NT2/D1 (cell line): ENCODE measurements at places on chromosomes 3 and 15.

GRCh38 chr3:127788451-127788909 lies 33.8 kb downstream of the MGLL start:
- no peak for DNase-seq

DNA sequence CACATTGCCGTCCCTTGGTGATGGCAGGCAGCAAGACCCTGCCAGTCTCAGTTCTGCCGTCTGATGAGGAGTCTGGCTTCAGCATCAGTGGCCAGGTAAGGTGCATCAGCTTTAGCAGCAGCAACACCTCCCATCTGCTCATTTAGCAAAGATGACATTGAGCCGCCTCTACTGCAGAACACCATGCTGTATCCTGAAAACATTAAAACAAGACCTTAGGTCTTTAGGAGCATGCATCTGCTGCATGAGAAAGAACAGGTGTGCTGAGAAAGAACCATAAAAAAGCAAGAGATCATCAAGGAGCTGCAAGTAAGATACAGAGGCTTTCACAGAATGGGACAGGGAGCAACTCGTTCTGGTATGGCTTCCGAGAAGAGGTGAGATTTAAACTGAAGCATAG lies 87.5 kb downstream of the SCN11A start:
- no peak for DNase-seq

DNA sequence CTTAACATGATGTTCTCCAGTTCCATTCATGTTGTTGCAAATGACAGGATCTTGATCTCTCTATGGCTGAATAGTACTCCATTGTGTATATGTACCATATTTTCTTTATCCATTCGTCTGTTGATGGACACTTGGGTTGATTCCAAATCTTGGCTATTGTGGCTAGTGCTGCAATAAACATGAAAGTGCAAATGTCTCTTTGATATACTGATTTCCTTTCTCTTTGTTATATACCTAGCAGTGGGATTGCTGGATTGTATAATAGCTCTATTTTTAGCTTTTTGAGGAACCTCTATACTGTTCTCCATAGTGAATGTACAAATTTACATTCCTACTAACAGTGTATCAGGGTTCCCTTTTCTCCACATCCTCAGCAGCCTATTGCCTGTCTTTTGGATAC lies 5.9 kb upstream of the RBP2 start:
- DNase-seq, result no peak

DNA sequence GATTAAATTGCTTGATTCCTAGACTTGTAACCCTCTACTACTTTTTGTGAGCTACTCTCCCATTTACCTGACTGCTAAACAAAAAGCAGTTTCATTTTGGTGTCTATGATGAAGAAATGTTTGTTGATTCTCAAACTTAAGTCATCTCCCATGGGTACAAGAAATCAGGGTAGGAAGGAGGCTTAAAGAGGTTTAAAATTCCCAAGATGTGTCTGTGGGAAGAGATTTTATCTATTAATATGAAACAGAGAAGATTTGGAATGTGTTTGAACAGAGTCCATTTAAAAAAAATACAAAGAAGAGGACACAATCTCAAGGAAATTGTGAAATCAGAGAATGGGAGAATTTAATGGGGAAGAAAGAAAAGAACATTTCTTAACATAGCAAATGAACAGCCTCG lies 14.8 kb downstream of the P3H2 start:
- DNase-seq, result no peak

GRCh38 chr3:64331605-64332004 lies 106.3 kb upstream of the PRICKLE2 start:
- no peak for DNase-seq

- DNase-seq, result no peak
Observed at GRCh38 chr3:14539742-14540491, at the start of gene GRIP2. GRIP2 (minus strand) TSS chr3:14540342; CDS start chr3:14540308, 34 bp downstream.

DNA sequence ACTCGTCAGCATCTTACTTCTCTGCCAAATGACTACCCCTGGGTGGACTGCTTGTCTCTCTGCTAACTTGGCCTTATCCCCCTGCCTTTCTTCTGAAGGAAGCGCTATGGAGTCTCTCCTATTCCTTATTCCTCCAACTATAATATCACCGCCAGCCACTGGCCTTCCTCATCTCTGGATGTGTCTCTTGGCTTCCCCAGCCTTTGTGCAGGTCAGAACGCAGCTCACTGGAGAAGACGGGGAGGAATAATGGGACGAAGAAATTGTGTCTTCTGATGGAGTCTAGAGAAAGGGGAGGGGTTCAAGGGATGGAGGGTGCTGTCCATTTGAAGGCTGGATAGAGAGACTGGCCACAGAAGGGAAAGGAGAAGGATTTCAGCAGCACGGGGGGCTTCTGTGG lies 16.9 kb downstream of the ITGA11 start:
- DNase-seq, result no peak

- DNase-seq, result no peak
Observed at GRCh38 chr15:33813891-33814290, 154.4 kb upstream of the CHRM5 start.

GRCh38 chr3:37272741-37273140 lies 98.4 kb upstream of the LRRFIP2 start:
- no peak for DNase-seq

- no peak for DNase-seq
Observed at GRCh38 chr3:98600412-98601095, 7.1 kb upstream of the CPOX start.

- DNase-seq, result no peak
Observed at GRCh38 chr3:148372206-148372875, 325.4 kb upstream of the AGTR1 start.

DNA sequence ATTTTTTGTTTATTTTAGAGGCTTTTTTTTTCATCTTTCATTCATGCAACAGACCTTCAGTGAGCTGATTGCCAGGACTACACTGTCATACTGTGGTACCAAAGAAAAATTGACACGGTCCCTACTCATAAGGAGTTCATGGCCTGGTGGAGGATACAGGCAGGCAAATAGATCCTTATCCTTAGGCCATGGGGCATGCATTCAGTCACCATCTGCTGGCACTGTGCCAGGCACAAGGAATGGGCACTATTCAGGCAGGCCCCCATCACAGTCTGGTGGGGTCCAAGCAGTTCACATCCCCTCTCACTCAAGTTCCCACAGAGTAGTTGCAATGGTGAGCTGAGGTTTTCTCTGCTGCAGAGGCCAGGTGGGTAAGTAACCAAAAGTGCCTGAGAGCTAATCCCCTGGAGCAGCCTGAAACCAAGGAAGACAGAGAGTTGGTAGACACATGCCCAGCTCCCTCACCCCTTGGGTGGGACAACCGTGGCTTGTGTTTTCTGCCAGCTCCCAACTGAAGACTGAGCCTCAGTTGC lies 17.3 kb downstream of the CISH start:
- no peak for DNase-seq

GRCh38 chr15:53208751-53209150 lies 418.6 kb upstream of the ONECUT1 start:
- DNase-seq, result no peak

DNA sequence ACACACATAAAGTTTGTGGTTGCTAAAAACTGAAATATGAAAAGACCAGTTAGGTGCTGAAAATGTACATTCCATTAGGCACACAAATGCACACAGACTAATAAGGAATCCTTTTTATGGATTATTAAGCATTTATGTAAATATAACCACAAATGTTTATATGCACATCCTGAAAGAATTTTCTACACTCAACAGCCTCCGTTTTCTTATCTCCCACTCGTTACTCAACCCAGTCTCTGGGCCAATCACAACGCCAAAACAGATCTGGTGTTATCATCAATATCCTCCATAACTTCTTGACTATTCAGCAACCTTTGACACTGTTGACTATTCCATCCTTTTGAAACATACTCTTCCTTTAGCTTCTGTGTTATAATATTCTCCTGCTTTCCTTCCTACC lies 136.4 kb downstream of the ATP8B4 start:
- no peak for DNase-seq

GRCh38 chr3:184260724-184261269 lies 556 bp downstream of the CAMK2N2 start:
- DNase-seq, result no peak

GRCh38 chr15:56049577-56049976 lies 56.2 kb upstream of the NEDD4 start:
- DNase-seq, result no peak

DNA sequence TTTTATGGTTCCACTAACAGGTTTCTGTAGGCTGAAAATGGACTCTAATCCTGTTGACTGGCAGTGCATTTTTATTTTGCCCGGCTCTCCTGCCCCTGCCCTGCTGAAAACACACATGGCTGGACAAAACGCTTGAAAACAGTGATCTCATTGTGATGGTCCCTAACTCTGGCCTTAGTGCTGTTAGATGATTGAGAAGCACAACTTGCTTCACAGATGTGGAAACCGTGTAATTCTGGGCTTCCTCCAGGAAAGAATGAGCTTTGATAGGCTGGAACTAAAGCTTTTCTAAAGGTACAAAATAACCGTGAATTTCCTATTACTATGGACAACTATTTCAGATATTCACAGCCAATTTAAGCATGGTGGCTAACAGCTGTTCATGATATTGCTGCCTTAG lies 121.4 kb downstream of the VGLL3 start:
- no peak for DNase-seq

GRCh38 chr3:15497964-15498363 lies 23.5 kb downstream of the COLQ start:
- no peak for DNase-seq

GRCh38 chr3:129003578-129004112 lies 2.5 kb downstream of the EFCC1 start:
- DNase-seq, result no peak

- DNase-seq, result no peak
Observed at GRCh38 chr15:99674279-99674678, 59.0 kb downstream of the LYSMD4 start.

DNA sequence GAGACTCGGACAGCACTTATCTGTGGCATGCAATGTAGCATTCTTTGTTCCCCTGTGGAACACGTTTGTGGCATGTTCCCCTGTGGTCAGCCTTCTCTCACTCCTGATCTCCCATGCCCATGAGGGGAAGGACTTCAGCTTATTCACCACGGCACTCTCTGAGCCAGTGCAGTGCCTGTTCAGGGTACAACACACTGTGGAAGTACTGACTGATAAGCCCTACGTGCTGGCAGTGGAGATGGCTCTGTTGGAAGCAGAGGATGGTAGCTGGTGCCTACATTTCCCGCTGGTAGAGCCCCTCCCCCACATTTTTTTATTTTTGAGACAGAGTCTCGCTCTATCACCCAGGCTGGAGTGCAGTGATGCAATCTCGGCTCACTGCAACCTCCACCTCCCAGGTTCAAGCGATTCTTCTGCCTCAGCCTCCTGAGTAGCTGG lies 43.5 kb upstream of the ETV5 start:
- no peak for DNase-seq

DNA sequence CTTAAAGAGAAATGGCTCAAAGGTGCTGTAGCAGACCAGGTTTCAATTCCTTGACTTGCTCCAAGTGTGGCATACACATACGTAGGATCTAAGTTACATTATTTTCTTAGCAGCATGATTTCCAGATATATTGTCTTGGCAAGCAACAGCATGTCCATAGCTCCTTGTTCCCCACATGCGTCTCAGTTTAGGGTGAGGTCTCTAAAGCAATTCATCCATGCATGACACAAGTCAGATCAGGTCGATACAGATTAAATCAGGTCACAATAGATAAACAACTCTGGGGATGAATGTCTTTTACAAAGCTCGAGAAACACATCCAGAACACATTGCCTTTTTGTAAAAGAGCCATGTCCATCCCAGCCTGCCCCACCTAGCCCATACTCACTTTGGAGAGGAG lies 108.9 kb upstream of the ABHD17C start:
- DNase-seq, result no peak

DNA sequence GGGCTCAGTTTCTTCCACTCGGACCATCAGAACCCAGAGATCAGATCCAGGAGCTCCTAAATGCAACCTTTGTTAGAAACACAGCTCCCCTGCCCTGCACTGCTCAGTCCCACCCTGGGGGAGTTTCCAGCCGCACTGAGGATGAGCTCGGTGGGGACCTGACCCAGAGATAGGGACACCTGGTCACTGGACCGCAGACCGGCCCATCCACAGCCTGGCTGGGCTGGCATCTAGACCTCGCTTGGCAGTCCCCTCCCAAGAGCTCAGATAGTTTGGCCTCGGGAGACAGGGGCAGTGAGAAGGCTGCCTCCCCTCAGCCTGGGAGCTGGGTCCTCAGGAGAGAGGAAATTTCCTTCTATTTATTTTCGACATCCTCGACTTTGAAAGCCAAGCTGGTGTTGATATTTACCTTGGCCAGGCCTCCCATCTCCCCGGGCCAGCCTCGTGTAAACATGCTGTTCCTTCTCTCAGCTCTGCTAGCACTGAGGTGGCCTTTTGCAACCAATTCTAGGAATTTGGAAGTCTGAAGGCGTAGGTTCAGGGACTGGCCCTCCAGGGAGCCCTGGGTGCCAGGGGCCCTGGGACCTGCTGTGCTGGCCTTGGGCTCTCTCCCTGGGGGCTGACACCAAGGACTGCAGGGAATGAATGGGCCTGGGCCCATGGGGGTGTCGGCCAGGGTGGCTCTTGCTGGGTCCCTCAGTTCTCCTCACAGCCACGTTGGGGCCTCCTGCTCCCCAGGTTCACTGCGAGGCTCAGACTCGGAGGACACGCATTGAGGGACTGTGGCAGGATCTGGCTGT lies 90.1 kb downstream of the VGLL4 start:
- DNase-seq, result no peak

DNA sequence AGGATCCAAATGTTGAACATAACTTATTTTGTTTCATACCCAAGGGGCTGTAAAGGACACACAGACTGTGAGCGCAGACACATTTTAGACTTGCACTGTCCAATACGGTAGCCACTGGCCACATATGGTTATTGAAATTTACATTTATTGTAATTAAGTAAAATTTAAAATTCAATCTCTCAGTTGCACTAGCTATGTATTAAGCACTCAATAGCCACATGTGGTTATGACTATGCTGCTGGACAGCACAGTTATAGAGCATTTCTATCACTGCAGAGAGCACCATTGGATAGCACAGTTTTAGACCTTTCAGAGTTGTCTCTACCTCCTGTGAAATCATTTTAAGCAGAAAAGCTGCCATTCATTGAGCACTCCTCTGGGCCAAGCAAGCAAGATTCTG lies 204.3 kb downstream of the ADAMTS9 start:
- DNase-seq, result no peak

DNA sequence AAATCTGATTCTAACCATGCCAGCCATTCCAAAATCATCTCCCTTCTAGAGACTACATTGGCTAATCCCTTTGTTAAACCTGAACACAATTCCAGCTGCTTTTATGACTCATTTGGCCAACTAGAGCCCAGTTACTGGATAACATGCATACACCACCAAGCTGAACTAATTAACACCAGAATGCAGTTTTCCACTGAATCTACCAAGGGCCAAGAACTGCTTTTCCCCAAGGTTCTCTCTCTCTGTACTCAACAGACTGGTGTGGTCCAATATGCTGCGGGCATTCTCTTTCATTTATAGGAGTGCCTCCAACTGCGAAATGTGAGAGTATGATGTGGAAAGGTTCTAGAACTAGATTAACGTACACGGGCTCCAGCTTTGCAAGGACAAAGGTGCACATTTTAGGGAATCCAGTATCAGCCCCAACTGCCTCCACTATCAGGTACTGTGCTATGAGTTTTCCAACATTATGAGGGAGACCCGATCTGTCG lies 1.5 kb downstream of the CHSY1 start:
- no peak for DNase-seq

GRCh38 chr15:67831363-67831762 lies 6.1 kb downstream of the SKOR1 start:
- DNase-seq, result no peak
